ENCODE measurements at places on chromosomes 12 and 14.
A peak's percentile ranks its signal among the peaks of the same experiment; 100 is the strongest.

- DNase-seq: no peak
Observed at GRCh38 chr12:124242529-124243065, 52.3 kb upstream of the RFLNA start.

GRCh38 chr14:58216544-58216943 is 16.6 kb downstream of the ACTR10 start:
- DNase-seq: no peak

- DNase-seq: no peak
Observed at GRCh38 chr12:125304029-125304428, 238.8 kb downstream of the AACS start.

DNA sequence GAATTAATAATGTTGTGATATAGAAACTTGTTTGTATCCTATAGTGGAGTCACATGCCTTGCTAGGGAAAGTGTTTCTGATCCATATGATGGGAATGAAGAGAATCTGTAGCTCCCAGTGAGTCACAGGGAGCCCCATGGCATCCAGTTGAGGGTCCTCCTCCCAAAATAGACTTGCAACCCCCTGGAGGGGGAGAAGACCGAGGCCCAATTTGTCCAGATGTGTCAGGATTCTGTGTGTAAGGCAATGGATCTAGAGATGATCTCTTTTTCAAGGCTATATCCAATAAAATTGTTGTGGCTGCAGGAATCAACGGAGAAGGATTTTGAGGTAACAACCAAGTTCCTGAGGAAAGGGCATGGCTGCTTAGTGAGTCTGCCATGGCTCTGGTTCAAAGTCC is 121.8 kb downstream of the BCL11B start:
- DNase-seq: no peak

GRCh38 chr12:96886998-96887677 is 19.9 kb upstream of the NEDD1 start:
- DNase-seq: peak; percentile 9

DNA sequence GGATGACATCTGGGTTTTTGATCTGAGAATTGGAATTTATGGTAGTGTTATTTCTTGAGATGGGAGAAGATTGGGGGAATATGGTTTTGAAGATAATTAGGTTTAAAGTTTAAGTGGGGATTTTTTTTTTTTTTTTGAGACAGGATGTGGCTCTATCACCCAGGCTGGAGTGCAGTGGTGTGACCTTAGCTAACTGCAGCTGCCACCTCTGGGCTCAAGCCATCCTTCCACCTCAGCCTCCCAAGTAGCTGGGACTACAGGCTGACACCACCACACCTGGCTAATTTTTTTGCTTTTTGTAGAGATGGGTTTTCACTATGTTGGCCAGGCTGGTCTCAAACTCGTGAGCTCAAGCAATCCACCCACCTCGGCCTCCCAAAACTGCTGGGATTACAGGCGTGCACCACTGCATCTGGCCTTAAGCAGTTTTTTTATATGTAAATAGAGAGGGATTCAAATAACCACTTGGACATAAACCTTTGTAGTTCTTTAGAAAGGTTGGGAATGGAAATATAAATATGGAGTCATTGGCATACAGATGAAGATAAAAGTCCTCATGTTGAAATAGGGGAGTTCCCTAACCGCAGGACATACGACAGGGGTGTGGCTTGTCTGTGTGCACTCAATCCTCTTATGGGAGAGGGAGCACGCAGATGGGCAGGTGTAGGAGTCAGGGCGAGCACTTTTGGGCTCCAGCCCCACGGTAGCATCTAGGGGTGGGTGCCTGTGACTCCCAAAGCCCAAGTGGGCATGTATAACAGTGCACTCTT is 4.7 kb downstream of the LIN52 start:
- DNase-seq: no peak

DNA sequence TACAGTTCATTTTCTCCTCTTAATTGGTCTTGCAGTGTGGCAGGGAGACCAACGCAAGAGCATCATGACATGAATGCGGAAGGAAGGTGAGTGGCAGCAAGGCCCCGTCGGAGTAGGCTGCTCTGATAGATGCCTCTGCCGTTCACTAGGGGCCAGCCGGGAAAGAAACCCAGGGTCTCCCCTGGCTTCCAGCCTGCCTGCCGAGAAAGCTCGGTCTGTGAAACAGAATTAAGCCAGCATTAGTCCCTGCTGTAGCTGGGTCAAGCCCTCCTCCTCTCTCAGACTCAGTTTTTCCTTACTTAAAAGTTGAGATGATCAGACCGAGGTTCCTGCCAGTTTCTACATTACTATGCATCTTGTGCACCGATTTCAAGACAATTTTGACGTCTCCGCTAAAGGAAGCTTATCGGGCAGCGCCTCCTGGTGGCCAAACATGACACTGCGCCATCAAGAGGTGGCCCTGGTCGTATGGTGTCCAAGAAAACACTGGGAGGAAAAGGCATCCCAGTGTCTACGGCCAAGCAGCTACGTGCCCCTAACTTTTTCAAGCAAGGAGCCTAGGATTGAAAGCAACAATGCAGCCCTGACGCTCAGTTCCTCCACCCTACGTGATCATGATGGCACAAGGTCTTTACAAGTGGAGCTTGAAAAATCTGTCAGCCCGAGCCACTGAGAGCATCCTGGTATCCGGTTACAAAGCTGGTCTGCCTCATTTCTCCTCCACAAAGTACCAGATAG is 131.6 kb downstream of the KSR2 start:
- DNase-seq: peak; percentile 56

DNA sequence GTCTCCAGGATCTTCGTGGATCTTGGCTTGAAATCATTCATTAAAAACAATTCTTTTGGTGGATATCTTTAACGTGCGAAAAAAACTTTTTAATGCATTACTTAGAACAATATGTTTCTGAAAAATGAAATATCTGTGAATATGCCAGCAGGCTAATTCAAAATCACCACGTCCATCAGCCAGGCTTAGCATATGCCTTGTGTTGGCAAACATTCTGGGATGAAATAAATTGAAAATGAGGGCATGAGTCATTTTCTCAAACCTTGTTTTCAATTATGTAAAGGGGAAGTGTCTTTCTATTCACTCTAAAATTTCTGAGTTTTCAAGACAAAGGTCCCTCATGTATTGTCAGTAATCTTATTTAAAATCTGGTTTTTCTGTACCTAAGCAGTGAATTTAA is 393.9 kb downstream of the PAWR start:
- DNase-seq: no peak

- no peak for DNase-seq
Observed at GRCh38 chr12:22339691-22340090, 5.2 kb upstream of the ST8SIA1 start.

DNA sequence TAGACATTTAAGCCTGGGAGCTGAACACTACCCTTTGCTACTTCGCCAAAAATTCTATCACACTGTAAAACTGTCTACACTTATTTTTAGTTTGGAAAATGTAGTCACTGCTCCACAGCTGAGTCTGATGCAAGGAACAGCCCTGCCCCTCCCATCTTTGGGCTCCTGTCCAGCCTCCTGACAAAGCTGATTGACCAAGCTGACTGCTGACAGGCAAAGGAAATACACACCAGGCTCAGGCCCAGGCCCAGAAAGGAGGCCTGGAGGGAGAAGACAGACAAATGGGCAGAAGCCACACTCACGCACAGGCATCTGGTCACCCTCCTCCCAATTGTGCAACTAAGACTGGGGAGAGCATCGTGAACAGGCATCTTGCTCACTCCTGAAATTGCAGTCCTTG is 55.3 kb downstream of the ISCA2 start:
- no peak for DNase-seq

GRCh38 chr14:102212356-102212755 is 72.7 kb downstream of the WDR20 start:
- DNase-seq: no peak

DNA sequence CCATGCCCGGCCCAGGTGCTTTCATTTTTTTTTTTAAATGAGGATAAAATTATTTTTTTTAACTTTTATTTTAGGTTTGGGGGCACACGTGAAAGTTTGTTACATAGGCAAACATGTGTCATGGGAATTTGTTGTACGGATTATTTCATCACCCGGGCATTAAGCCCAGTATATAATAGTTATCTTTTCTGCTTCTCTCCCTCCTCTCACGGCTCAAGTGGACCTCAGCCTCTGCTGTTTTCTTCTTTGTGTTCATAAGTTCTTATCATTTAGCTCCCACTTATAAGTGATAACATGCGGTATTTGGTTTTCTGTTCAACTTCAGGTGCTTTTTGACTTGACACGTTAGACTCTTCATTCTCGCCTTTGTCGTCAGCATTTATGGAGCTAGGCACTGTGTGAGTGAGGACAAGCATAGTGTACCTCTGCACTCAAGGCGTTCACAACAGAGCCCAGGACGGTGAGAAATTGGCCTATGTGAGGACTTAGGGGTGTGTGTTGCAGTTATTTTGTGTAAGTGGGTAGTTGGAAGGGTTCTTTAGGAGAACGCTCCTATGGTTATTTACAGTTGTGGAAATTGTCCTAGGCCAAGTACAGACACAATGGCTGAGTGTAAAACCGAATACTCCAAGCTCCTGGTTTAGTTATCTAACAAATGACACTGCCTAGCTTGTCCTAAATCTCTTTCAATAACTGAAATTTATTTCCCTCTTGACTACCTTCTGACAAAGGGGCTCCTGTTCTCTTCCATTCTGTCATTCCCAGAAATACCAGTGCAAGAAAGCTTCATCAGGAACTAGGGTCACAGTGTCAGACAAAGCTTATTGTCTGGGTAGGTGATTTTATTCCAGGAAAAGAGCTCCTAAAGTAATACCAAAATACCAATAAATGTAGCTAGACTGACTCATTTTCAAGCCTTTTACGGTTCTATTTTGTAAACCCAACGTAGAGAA is 200.5 kb upstream of the PRICKLE1 start:
- no peak for DNase-seq

DNA sequence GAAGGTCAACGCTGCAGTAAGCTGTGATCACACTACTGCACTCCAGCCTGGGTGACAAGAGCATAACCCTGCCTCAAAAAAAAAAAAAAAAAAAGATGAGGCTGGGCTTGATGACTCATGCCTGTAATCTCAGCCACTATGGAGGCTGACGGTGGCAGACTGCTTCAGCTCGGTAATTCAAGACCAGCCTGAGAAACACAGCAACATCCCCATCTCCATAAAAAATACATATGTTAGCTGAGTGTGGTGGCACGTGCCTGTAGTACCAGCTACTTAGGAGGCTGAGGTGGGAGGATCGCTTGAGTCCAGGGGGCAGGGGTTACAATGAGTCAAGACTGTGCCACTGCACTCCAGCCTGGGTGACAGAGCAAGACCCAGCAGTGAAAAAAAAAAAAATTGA is 50.4 kb downstream of the GXYLT1 start:
- DNase-seq: no peak

- DNase-seq: peak; percentile 4
Observed at GRCh38 chr12:69966409-69966808, 141.4 kb downstream of the MYRFL start.

GRCh38 chr12:53791735-53792326 is 40.1 kb upstream of the CISTR start:
- DNase-seq: no peak
